ENCODE measurements at places on chromosomes 5 and 9.
A peak's percentile ranks its signal among the peaks of the same experiment; 100 is the strongest.

DNA sequence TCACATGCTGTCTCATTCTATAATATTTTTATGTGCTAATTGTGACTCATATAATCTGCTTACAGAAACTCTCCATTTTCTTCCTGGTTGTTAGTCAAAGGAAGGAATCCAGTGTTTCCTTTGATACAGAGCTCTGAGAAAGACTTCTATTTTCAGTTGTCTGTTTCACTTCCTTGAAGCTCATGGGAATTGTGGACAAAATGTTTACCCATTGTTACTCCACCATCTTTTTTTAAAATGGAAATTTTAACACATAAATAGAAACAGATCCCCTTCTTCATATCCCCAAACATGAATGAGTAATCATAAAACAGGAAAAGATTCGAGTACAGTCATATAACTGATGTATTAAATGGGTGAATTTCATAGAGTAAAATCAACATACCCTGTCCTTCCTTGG, 42.0 kb upstream of the KCNN2 start:
- no peak for DNase-seq

DNA sequence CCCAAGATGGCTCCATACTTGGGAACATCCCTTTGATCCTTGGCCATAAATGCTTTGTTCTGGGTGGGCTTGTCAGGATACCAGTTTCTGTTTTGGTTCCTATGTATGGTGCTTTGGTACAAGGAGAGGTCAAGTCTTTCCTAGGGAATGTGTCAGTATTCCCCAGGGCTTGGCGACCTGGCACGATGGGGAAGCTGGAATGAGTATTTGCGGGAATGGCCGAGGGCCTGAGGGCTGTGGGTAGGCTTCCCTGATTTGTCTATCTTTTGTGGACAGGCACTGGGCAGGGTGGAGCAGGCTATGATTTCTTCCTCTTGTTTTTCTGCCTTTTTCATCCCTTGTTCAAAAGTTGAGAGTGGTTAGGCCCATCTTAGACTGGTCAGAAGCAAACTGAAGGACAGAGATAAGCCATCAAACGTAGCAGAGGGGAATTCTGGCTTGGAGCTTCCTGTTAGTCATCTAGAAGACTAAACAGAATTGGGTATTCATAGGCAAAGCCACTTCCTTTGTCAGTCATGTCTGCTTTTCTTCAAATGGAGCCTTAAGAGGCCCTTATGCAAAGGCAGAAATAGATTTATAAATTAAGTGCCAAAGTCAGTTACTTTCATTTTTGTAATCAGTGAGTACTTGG, 13.7 kb downstream of the DOCK2 start:
- no peak for DNase-seq

GRCh38 chr9:71571186-71571585, 197.1 kb downstream of the CEMIP2 start:
- DNase-seq = no peak

- DNase-seq = peak; percentile 33
These were observed 146.1 kb downstream of the GAS1 start for GRCh38 chr9:86801246-86801645.

DNA sequence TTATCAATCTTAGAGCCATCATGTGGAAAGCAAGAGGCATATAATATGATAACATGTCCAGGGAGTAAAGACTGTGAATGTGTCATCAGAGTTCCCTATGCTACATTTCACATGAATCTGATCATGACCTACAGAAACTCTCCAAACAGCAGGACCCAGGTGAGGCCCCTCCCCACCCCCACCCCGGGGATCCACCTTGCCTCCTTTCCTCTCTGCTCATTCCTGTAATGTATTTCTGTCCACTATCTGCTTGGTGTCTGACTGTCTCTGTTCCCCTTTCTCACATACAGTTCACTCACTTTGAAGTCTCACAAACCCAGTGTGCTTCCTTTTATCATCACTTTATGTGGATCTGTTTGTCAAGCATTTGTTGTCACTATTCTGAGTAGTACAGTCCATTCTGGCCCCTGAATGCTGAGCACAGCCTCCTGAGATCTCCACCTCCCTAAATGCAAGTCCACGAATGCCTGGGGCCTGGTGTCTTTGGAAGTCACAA, 76.4 kb upstream of the SMARCA2 start:
- DNase-seq = no peak

- no peak for DNase-seq
These were observed 64.3 kb downstream of the MVB12B start for GRCh38 chr9:126390923-126391322.

- no peak for DNase-seq
These were observed 265.0 kb downstream of the KIF4B start for GRCh38 chr5:155278532-155278931.

GRCh38 chr5:148972974-148973374, 89.9 kb downstream of the SH3TC2 start:
- no peak for DNase-seq

- DNase-seq = no peak
These were observed 577.7 kb upstream of the FTMT start for GRCh38 chr5:121273833-121274433.

DNA sequence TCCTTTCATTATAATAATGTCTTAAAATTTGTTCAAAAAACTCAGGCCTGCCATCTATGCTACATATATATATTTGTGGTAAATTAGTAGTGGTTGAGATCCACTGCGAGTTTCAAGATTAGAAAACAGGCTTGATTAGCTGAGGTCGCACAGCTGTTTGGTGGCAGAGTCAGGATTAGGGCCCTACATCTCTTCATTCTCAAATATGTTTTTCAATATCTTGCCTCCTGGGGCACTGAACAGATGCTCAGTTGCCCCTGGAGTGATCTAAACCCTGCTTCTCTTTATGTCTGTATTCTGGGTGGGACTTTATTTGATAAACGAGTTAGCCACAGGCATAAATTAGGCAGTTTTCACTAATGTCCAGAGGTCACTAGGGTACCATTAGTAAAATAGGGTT, 27.8 kb upstream of the CEP120 start:
- DNase-seq = no peak

DNA sequence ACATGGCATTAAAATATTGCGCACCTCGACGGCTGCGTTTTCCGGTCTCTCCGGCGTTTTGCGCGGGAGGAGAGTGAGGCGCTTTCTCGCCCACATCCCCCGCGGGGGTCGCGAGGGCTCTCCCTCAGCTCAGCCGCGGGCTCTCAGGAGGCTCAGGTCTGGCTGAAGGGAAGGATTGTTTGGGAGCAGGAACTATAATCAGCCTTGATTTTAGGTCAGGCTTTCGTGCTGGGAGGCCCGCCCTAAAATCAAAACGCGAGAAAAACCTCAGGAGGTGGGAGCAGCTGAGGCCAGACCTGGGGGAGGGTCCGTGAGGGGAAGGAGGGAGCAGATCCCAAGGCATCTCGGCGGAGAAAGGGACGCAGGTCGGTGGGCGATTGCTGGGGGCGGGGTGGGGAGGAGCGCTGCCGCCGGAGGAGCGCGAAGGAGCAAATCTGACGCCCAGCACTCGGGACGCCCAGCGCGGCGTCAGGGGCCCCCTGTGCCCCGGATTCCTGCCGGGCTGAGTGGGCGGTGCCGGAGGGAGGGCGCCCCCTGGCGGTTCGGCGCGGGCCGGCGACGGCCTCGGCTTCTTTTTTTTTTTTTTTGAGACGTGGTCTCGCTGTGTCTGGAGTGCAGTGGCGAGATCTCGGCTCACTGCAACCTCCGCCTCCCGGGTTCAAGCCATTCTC, 18.7 kb upstream of the RNF130 start:
- DNase-seq = peak; percentile 77

Data from left ventricle myocardium inferior (tissue), 1 donor.